ENCODE measurements at places on chromosomes 12 and 14.

DNA sequence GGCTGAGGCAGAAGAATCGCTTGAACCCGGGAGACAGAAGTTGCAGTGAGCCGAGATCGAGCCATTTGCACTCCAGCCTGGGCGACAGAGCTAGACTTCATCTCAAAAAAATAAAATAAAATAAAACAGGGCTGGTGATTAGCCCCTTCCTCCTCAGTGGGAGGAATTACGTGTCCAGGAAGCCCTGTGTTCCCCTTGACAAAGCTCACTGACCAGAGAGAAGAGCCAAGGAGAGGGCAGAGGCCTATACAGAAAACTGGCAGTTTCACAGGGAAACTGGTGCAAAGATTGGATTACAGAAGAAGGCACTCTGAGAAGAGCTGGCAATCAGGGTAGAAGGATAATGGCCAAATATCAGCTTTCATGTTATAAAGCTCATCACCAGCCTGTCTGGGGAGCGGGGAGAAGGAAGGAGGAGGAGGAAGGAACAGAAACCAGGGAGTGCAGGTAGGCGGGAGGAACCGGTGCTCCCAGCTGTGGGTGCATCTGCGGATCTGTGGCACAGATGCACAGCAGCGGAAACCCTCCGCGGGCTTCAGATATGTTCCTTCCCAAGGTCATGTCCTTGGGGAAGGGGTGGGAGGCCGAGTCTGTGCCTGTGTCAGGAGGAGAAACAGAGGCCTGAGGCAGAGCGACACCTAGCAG is 6.7 kb downstream of the RAB15 start:
- no peak for DNase-seq

DNA sequence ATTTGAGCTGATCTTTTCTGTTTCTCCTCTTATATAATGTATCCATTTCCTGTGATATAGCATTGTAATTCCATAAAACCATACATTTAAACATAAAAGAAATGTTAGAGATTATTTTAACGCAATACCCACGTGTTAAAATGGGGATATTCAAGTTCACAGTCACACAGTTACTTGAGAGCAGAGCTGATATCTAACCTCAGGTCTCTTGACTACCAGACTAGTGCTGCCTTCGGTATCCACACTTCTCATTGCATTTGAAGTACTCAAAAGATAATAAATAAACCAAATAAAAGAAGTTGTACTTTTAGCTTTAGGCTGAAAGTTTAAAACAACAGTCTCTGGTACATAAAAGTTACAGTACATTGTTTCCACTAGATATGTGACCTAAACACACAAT is 2.9 kb downstream of the CLECL1 start:
- no peak for DNase-seq

DNA sequence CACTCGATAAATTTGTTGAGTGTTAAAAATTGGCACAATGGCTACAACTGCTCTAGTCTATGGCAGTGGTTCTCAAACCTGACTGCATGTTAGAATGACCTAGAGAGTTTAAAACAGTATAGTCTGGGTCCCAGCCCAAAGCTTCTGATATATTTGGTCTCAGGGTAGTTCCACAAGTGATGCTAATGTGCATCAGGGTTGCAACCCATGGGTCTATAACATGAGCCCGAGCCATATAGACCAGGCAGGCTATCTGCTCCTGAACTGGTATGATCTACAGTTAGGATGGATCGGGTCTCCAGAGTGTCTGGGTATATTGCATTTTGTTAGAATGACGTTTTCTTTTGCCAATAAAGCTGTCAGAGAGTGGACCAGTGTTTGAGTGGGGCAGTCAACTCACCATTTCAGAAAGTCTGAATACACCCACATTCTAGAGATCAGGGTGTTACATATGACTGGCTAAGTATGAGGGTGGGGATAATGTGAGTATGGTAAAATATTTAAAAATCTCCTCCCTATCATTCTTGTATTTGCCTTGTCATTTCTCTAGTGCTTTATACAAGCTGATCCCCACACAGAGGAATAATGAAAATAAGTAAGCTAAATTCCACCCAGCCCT is 80.9 kb downstream of the FRMD6 start:
- no peak for DNase-seq

DNA sequence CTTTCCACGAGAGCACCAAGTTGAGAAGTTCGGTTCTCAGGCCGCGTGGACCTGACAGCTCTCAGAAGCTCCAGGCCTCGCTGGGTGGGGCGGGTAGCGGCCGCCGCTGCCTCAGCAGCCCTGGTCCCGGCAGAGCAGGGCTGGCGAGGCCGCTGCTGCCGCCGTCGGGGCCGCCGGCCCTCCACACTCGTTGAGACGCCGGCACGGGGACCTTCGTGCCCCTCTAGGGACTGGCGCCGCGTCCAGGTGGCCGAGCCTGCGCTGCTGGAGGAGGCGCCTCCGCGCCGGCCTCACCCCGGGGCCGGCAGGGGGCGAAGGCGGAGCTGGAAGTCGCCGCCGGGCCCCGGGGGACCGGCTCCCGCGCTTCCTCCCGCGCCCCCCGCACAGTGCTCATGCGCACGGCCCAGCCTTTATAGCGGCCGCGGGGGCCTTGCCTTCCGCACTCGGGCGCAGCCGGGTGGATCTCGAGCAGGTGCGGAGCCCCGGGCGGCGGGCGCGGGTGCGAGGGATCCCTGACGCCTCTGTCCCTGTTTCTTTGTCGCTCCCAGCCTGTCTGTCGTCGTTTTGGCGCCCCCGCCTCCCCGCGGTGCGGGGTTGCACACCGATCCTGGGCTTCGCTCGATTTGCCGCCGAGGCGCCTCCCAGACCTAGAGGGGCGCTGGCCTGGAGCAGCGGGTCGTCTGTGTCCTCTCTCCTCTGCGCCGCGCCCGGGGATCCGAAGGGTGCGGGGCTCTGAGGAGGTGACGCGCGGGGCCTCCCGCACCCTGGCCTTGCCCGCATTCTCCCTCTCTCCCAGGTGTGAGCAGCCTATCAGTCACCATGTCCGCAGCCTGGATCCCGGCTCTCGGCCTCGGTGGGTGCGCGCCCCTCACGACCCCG is at the start of gene COCH:
COCH (plus strand) TSS at position 440 of the 879 bp plus-strand sequence; CDS start at position 820, 380 bp downstream.
- peak; percentile 33 for DNase-seq

GRCh38 chr14:22039938-22040780 is 366.5 kb upstream of the OR4E1 start:
- DNase-seq: no peak

GRCh38 chr14:79658221-79658620 is 553.1 kb downstream of the DIO2 start:
- no peak for DNase-seq

DNA sequence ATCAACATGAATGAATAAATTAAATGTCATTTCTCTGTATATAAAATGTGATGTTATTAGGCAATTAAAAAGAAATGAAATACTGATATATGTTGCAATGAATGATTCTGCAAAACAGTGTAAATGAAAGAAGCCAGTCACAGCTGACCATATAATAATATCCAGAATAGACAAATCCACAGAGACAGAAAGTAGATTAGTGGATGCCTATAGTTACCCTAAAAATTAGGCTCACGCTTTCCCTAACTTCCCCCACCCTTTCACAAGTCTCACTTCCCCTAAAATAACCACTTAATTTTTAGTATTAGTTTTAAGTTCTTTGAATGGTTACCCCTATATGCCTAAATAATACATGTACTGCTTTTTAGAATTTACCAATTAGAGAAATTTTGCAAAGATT is 348.9 kb upstream of the FAR2 start:
- no peak for DNase-seq

GRCh38 chr12:32560520-32560919 is 118.6 kb upstream of the DNM1L start:
- DNase-seq: no peak

- no peak for DNase-seq
Measured at GRCh38 chr12:111570084-111570961, 28.8 kb downstream of the ATXN2 start.

DNA sequence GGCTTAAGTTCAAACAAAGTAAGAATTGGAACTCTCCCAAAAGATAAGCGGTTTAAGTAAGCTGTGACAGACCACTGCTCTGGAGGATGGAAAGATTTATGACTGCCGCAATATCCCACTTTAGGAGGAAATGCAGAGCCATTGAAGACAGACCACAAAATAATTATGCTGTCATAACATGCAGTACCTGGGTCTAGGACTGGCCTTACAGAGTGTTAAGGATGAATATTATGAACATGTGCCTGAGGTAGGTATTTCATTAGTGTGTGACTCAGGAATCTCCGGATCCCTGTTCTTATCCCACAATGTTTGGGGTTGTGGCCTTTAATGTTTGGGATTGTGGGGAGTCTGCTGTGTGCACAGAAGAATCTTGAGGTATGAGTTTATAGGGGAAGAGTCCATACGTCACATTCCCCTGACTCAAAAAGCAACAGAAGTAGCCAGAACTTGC is 114.9 kb downstream of the SAMD4A start:
- no peak for DNase-seq

- DNase-seq: no peak
Measured at GRCh38 chr12:81245458-81245857, 167.6 kb downstream of the ACSS3 start.

Data from HL-60 (cell line).